ENCODE measurements at places on chromosomes 3 and 15.

DNA sequence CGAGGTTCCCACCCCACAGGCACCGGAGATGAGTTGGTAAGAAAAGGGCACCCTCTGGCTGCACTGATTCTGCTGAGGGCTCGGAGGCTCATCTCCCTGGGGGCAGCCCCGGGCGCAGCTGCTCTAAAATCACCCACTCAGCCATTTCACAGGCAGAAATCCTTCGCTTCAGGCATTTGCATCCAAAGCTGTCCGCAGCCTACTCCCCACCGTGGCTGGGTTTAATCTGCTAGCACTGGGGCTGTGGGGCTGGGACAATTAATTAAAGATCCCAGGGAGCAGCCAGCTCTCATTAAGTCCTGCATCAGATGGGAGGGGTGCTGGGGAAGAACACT is 104.3 kb upstream of the PRR20G start:
- DNase-seq: no peak

DNA sequence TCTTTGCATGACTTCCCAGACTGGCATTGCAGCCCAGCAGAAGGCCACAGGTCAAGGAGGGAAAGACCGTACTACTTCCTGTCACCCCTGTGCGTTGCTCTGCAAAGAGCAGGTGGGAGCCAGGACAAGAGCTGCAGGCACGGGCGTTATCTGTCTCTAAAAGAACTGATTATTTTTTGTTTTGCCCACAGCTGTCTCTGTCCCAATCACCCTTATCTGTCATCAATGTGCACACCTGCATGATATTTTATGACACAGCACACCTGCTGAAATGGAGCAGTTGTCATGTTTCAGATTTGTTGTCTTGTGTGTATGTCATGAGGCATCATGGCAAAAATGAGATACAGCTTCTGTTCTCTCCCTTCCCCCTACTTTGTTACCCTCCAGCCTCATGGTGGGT is 58.8 kb downstream of the SLCO3A1 start:
- no peak for DNase-seq

DNA sequence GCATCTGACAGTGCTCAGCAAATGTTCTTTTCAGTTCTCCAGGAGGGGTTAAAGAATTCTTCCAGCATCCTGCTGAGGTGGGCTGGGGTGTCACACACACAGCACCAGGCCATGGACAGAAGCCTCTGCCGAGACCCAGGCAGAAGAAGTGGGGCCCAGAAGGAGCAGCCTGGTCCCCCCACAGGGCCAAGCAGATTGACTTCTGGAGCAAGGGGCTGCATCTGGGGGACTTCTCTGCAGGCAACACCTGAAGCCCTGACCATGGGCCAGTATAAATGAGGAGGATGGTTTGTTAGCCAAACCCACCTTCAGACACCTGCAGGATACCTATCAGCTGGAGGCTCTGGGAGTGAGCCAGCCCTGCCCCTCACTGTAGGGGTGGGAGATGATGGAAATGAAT is 16.2 kb upstream of the TMEM40 start:
- DNase-seq: no peak

DNA sequence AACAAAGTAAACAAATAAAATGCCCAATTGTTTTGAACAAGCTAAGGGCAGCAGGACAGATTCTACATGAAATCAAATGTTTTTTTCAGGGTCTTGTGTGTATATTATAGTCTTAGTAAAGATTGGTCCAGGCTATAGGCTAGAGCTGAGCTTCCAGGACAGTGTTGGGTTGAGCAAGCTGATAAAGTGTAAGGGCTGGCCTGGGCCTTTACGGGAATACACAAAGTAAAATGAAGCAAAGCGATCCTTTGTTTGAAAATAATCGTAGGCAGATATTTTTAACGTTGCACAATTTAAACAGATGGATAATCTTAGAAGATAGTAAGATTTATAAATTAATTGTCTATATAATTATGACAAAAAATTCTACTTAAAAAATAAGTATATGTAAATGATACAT is 1204.6 kb downstream of the OTOL1 start:
- DNase-seq: no peak

DNA sequence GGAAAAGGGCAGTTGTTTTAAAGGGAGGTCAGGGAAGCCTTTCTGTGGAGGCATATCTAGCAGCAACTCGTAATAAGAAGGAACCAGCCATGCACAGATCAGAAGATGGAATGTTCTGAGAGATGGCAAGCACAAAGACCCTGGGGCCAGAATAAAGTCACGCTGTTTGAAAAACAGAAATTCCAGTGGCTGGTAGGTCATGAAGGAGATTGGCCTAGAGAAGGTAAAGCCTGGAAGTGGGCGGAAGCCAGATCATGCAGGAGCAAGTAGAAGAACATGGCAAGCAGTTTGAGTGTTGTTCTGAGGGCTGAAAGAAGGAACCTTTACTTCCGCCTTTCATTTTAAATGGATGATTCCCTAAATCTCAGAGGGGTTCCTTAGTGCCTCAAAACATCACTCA is 208.1 kb upstream of the PPP2R3A start:
- DNase-seq: no peak

DNA sequence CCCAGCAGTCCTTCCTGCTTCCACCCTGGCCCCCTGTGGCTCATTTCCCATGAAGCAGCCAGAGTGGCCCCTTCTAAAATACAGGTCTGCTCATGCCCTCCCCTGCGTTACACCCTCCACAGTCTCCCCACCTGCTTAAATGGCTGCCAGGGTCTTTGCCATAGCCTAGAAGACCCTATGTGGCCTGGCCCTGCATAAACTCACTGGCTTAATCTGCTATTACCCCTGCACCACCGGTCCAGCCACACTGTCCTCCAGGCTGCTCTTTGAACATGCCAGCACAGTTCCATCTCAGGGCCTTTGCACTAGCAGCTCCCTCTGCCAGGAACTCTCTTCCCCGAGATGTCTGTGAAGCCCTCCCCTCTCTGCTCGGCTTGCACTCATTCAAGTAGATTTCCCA is 166.8 kb downstream of the NTRK3 start:
- DNase-seq: no peak

DNA sequence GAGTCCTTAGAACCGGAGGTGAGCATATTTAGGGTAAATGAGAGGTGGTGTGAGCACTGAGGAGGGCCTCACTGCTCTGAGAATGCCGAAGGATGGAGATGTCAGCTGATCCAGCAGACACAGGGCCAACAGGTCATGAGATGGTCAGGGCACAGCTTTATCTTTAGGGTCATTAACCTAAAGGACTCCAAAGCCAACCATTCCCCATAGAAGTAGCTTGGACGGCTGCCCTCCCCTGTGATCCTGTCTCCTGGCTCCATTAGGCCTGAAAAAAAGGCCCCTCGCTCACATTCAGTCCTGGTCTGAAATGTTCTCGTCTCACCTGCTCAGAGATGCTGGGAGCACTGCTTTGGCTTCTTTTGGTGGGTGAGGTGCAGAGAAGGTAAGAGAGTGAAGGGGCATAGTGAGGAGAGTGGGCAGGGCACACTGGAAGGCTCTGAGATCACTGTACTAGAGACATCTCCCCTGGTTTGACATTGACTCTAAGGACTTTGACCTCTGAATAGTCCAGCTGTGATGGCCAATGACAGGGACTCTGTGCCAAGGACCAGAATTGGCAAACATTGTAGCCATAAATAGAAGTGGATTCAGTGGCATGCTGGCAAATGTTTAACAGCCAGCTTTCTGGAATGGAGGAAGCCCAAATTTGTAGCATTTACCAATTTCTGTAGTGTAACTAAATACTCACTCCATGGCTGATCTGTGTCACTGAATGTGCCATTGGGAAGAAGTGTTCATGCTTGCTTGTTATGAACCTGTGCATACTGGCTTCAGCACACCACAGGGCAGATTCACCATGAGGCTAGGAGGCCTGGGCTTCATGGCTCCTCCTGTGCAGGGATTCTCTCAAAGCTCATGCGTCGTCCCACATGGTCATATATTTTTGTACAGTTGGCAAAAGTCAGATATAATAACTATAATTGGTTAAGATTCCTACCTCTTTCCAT is 76.2 kb upstream of the MRPS22 start:
- DNase-seq: no peak

GRCh38 chr3:64548200-64548889 is 139.5 kb downstream of the ADAMTS9 start:
- no peak for DNase-seq

DNA sequence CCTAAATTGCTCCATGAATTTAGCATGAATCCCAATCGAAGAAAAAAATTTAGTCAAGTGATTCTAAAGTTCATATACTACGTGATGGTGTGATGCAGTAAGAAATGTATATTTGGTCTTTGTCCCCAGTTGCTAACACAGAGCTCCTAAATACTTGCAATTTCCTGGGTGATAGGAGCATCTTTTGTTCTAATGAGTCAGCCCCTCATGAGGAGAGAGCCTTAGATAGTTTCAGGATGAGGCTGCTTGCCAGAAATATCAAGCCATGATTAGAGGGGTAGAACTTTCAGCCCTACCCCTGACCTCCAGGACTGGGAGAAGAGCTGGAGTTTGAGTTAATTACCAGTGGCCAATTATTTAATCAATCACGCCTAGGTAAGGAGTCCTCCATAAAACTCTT is 170.2 kb downstream of the PDE8A start:
- DNase-seq: no peak

- DNase-seq: no peak
These were observed 9.2 kb upstream of the SIN3A start for GRCh38 chr15:75460646-75461045.

GRCh38 chr15:66872405-66872804 is 170.4 kb downstream of the SMAD6 start:
- no peak for DNase-seq
